Activated CD8-positive, alpha-beta memory T cell treated with anti-CD3 and anti-CD28 coated beads, Interleukin-2, amount 50 U/mL, for 4 hours (primary cell): ENCODE measurements at places on chromosomes 6 and 20.

- no peak for DNase-seq
Measured at GRCh38 chr20:14959506-14960475, 622.4 kb upstream of the FLRT3 start.

GRCh38 chr6:124780623-124781022 lies 181.6 kb upstream of the RNF217 start:
- no peak for DNase-seq

DNA sequence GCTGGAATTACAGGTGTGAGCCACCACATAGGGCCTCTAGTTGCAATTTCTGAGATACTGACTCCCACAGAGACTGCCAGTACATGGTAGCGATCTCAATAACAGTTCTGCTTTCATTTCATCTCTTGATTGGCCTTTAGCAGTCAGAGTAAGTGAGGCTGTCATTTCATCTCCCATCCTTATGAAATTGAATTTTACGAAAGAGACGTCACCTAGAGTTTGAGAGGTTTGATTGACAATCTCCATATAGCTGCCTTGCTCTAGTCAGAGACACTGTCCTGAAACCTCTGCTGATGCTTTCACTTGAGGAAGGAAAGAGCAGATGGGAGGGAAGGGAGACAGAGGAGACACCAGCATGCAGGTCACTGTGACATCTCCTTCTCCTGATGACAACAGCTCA lies 466.1 kb downstream of the NKAIN2 start:
- DNase-seq: no peak

DNA sequence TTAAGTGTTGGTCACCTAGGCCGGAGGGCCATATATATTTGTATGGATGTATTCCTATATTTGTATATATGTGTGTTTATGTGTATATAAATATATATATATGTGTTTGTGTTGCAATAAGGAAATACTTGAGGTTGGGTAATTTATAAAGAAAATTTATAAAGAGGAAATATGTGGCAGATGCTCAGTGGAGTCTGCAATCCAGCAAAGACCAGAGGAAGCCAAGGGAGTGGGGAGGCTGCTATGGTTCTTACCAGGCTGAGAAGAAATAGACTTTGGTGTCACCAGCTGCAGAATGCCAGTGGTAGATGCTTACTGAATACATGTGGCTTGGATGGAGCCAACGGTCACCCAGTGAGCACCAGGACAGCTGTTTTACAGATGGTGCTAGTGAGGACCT lies 97.4 kb upstream of the ELOVL5 start:
- no peak for DNase-seq

GRCh38 chr6:134435814-134436280 lies 117.9 kb upstream of the SGK1 start:
- no peak for DNase-seq

DNA sequence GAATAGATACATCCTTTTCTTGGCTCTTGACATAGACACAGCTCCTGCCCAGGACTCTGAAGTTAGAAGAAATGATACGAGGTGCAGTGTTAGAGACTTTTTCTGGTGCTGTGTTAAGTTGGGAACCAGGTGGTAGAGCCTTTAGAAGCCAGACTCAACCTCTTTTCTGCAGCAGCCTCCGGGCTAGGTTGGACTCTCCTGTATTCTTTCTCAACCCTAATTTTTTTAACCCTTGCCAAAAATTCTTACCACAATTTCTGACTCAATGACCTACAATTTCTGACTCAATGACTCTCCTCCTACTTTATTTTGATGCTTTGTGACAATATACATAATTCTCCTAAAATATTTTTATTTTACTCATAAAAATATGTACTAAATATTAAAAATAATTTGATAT lies 127.4 kb upstream of the PRL start:
- no peak for DNase-seq

DNA sequence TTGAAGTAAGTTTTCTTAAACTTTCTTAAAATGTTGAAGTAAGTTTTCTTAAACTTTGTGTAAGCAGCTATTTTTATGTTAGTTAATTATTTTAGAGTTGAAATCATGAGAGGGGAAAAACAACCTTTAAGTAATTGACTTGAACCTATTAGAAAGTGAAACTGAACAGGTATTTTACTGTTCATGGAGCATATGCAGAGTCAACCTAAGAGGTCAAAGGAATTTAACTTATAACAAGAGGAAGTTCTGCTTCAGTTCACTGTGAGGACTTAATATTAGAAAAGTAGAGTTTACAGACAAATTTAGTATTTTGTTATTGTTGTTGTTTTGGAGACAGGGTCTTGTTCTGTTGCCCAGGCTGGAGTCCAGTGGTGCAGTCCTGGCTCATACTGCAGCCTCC lies 38.0 kb downstream of the CDYL start:
- no peak for DNase-seq
